Effector memory CD8-positive, alpha-beta T cell (primary cell): ENCODE measurements at places on chromosomes 7 and 10.

DNA sequence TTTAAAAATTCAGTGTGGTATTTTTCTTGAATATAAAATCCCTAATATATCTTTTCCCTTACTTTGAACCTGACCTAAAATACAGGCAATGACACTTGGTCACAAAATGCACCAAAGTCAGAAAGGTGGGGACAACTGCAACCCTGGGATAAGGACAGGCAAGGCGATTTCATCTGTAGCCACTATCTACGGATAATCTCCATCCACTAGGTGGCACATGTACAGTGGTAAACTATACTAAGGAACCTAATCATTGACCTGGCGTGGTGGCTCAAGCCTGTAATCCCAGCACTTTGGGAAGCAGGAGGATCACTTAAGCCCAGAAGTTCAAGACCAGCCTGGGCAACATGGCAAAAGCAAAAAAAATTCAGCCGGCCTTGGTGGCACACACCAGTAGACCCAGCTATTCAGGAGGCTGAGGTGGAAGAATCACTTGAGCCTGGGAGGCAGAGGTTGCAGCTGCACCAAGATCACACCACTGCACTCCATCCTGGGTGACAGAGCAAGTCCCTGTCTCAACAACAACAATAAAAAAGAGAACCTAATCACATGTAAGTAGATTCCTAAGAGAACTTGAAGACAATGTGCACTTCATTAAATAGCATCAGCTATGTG is 98.9 kb downstream of the KMT2C start:
- peak overlapping the region; percentile 89 for H3K27ac ChIP-seq
- H3K27me3 ChIP-seq = no peaks in the 10 kb centered on the region
- H3K36me3 ChIP-seq = peaks cover 17% of the 10 kb centered on the region

DNA sequence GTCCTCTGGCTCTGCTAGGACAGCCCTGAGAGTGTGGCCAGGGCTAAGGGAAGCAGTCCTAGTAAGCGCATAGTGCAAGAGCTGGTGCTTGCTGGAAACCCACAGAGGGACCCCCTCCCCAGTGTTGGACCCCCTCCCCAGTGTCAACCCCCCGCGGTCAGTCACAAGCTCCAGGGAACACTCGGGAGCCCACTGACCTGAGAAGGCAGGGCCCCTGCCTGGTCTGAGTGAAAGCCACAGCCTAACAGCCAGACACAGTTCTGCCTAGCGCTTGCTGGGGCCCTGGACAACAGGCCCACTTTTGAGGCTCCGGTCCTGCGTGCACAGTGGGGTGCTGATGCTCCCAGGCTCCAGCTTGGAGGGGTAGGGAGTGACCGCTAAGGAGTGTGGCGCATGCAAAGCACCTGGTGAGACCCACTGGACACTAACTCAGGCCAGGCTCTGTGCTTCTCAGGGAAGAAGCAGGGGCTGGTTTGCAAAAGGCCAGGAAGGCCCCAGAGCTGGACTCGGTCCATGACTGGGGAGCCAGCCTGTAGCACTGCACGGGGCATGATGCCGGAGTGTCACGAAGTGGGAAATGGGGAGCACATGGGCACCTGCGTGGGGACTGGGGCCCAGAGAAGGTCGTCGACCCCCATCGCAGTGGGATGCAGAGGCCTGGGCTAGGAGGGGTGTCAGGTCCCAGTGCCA is 175.8 kb upstream of the PPP2R2D start:
- H3K27ac ChIP-seq = no peak overlapping the region
- peaks cover 17% of the 10 kb centered on the region for H3K27me3 ChIP-seq
- no peak overlapping the region for H3K4me3 ChIP-seq

DNA sequence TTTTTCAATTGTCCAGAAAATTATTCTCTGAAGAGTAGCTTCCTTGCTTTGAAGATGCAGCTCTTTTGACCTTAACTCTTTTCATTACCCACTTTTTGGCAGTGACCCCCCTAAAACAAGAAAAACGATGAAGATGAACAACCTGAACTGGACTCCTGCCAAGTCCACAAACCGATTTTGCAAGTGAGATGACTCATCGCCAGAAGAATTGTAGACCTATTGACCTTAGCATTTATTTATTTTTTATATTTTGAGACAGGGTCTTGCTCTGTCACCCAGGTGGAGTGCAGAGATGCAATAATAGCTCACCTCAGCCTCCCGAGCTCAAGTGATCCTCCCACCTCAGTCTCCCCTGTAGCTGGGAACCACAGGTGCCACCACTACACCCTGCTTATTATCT is 859.2 kb downstream of the GATA3 start:
- no peaks in the 10 kb centered on the region for H3K4me1 ChIP-seq
- no peak overlapping the region for H3K27ac ChIP-seq
- peaks cover 19% of the 10 kb centered on the region for H3K27me3 ChIP-seq
- peaks cover 2% of the 10 kb centered on the region for H3K36me3 ChIP-seq
- DNase-seq = no peak

- DNase-seq = no peak
- H3K27ac ChIP-seq = peak overlapping the region; percentile 86
- no peaks in the 10 kb centered on the region for H3K27me3 ChIP-seq
- peaks cover 9% of the 10 kb centered on the region for H3K4me1 ChIP-seq
Measured at GRCh38 chr7:155739538-155740143, 72.6 kb downstream of the SHH start.

DNA sequence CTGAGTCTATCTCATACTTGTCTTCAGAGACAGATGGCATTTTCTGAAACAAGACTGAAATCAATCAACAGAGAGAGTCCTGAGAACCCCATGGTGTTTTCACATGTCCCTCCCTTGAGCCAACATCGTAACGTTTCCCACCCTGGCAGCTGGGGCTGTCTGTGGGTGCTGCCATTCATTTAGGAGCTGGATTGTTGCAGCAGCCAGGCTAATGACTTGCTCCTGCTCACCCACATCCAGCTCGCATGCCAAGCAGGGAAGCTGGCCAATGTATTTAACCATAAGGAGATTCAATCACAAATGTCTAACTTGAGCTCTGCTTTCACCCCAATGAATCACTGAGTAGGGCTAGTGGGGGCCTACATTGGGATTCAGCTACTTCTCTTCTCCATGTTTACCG is 146.1 kb downstream of the ADRA2A start:
- no peak for DNase-seq
- H3K36me3 ChIP-seq = no peaks in the 10 kb centered on the region
- no peak overlapping the region for H3K27ac ChIP-seq

- no peaks in the 10 kb centered on the region for H3K36me3 ChIP-seq
- no peak overlapping the region for H3K27ac ChIP-seq
- no peak for DNase-seq
- H3K27me3 ChIP-seq = peaks cover 38% of the 10 kb centered on the region
Measured at GRCh38 chr10:100327007-100327717, 2.9 kb downstream of the PKD2L1 start.

GRCh38 chr7:1672851-1673486 is 2.9 kb downstream of the ELFN1 start:
- DNase-seq = no peak
- no peaks in the 10 kb centered on the region for H3K36me3 ChIP-seq
- H3K27me3 ChIP-seq = peaks cover 79% of the 10 kb centered on the region
- peaks cover 7% of the 10 kb centered on the region for H3K4me1 ChIP-seq
- no peak overlapping the region for H3K27ac ChIP-seq

DNA sequence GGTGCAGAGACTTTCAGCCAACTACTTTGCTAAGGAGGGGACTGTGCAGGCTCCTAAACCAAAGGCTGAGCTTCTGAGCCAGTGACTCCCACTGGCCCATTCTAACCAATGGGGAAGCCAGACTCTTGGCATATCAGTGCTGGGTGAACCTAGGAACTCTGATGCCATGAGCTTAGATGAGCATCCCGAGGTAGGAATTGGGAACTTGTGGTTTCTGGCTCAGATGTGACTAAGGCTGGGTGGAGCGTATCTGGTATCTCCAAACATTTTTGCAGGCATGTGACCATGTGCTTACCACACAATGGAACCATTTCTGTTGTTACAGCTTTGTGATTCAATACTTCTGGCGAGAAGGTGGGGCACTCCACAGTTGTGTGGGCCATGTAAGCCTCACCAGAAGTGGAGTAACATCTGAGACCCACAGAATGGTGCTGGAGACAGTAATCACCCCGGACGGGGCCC is 2.5 kb upstream of the AVPI1 start:
- no peaks in the 10 kb centered on the region for H3K27me3 ChIP-seq
- no peak overlapping the region for H3K4me3 ChIP-seq
- no peak overlapping the region for H3K27ac ChIP-seq
- peaks cover 17% of the 10 kb centered on the region for H3K4me1 ChIP-seq
- no peak for DNase-seq

DNA sequence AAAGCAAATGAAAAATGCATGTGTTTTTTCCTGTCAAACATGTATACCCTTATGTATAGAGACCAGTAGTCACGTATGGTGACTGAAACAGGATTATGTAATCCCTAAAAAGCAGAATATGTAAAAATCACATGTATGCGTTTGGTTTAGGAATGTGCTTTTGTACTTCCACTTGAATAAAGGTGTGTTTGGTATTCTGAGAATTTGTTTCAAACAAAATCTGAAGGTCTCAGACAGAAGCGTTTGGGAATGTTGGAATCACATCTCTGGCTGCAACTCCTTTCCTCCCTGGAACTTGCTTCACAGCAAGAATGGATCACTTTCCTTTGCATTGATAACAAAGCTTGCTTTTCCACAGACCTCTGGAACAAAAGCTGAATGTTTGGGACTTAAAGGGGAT is 17.8 kb downstream of the ZNF655 start:
- peaks cover 24% of the 10 kb centered on the region for H3K36me3 ChIP-seq
- no peak overlapping the region for H3K27ac ChIP-seq
- no peak for DNase-seq

DNA sequence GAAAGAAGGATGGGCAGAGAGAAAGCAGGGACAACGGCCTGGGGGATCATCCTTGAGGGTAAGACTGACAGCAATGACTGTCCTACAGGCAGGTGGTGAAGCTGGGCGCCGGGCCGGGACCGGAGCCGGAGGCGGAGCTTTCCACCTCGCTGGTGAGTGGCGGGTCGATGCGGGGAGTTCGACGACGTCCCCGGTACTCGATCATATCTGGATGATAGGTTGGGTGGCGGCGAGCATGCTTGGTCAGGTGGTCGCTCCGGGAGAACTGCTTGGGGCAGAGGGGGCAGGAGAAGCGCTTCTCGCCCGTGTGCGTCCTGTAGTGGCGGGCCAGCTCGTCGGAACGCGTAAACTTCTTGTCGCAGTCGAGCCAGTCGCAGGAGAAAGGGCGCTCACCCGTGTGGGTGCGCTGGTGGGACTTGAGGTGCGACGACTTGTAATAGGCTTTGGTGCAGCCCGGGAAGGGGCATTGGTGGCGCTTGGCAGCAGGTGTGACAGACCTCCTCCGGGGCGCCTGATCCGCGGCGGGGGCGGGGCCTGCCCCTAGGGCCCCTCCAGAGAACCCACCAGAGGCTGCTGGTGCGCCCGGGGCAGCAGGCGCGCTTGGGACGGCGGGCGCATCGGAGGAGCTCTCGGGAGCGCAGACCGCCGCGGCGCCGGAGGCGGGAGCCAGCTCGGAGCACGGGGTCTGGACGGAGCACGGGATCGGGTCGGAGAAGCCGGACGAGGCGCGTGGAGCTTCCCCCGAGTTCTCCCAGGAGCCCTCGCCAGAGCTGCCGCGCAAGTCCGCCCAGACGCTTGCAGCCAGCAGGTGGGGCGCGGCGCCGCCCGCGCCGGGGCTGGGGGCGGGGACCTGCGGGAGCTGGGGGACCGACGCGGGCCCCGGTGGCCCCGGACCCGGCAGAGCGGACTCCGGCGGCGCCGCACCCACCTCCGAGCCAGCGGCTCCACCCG is 752 bp downstream of the KLF14 start:
- peaks cover 84% of the 10 kb centered on the region for H3K27me3 ChIP-seq
- peaks cover 14% of the 10 kb centered on the region for H3K36me3 ChIP-seq
- H3K4me3 ChIP-seq = peak overlapping the region; percentile 78
- no peak for DNase-seq
- H3K27ac ChIP-seq = no peak overlapping the region

- no peak overlapping the region for H3K27ac ChIP-seq
- no peak overlapping the region for H3K4me3 ChIP-seq
- no peaks in the 10 kb centered on the region for H3K4me1 ChIP-seq
- H3K27me3 ChIP-seq = peaks cover 4% of the 10 kb centered on the region
- H3K36me3 ChIP-seq = no peaks in the 10 kb centered on the region
- DNase-seq = no peak
Measured at GRCh38 chr7:50953820-50954219, 171.1 kb upstream of the GRB10 start.

DNA sequence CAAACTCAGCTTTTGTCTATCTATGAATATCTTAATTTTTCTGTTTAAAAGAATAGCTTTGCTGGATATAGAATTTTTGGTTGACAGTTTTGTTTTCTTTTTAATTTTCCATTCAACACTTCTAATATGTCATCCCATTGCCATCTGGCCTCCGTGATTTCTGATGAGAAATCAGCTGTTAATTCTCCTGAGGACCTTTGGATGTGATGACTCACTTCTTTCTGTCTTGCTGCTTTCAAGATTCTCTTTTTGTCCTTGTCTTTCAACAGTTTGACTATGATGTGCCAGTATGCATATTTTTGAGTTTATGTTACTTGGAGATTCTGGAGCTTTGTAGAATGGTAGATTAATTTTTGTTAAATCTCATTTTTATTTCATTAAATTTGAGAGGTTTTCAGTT is 38.4 kb downstream of the ZNF518A start:
- H3K27ac ChIP-seq = no peak overlapping the region
- H3K4me3 ChIP-seq = no peak overlapping the region
- H3K4me1 ChIP-seq = no peaks in the 10 kb centered on the region
- no peaks in the 10 kb centered on the region for H3K27me3 ChIP-seq

- no peaks in the 10 kb centered on the region for H3K4me1 ChIP-seq
- peaks cover 10% of the 10 kb centered on the region for H3K27me3 ChIP-seq
- no peak overlapping the region for H3K27ac ChIP-seq
- H3K4me3 ChIP-seq = no peak overlapping the region
- H3K36me3 ChIP-seq = no peaks in the 10 kb centered on the region
Measured at GRCh38 chr10:93160829-93161228, 87.1 kb downstream of the CYP26A1 start.

- no peaks in the 10 kb centered on the region for H3K27me3 ChIP-seq
- no peak overlapping the region for H3K27ac ChIP-seq
- no peaks in the 10 kb centered on the region for H3K36me3 ChIP-seq
- H3K4me3 ChIP-seq = no peak overlapping the region
- peaks cover 5% of the 10 kb centered on the region for H3K4me1 ChIP-seq
Measured at GRCh38 chr7:39589323-39590111, 23.3 kb downstream of the YAE1 start.

DNA sequence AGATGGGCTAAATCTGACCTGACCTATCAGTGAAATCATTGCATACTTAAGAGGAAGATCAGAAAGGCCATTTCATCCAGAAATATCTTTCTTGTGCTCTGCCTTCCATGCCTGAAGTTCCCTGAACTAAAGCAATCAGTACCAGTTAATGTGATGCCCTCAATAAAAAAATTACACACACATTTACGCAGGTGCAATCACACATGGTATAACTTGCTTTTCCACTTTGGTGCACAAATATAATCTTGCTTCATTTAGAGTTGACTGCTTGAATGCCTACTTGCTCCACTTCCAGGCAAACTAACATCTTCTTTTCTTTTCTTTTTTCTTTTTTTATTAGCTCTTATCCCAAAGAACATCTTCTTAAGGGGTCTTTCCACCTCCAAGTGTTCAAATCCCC is 58.3 kb upstream of the KIF5B start:
- H3K36me3 ChIP-seq = no peaks in the 10 kb centered on the region
- no peak overlapping the region for H3K4me3 ChIP-seq
- no peak overlapping the region for H3K27ac ChIP-seq
- H3K4me1 ChIP-seq = no peaks in the 10 kb centered on the region

GRCh38 chr10:98309366-98310355 is 41.7 kb upstream of the LOXL4 start:
- peak; percentile 3 for DNase-seq
- no peak overlapping the region for H3K27ac ChIP-seq
- H3K4me1 ChIP-seq = no peaks in the 10 kb centered on the region
- no peaks in the 10 kb centered on the region for H3K36me3 ChIP-seq
